ENCODE measurements at places on chromosomes 5 and 9.

- DNase-seq = no peak
These were observed 480.2 kb downstream of the RASEF start for GRCh38 chr9:82582693-82583092.

DNA sequence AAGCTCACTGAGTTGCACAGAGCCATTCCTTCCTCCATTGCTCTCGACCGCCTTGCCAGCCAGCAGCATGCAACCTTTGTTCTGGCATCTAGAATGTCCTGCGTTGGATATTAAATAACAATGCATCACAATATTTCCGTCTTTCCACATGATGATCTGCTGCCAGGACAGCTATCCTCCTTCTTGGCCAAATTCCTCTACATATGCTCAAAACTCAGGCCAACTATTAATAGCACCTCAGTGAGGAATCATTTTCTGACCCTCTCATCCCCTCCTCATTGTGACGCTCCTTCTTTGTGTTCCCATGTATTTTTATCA is 128.6 kb downstream of the MYO10 start:
- DNase-seq = no peak

DNA sequence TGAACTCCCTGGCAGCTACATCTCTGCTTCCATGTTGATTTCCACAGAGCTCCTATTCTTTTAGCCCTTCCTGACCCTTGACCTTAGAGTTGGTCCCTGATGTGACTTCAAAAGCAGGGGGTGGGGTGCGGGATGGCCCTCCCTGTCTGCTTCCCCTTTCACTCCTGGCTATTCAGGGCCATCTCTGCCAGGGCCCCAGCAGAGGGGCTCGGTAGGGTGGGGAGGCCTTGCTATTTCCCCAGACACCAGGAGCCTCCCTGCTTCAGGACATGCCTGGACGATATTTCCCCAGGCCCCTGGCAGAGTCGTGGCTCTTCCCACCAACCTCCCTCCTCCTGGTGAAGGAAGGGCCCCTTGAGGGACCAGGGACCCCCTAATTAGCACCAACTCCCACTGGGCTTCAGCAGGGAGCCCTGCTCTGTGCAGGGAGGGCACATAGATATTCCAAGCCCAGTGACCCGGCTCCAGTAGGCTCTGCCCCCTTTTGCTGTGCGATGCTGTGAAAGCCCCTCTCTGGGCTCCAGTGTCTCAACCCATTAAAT is 17.3 kb downstream of the CORO2A start:
- DNase-seq = no peak

DNA sequence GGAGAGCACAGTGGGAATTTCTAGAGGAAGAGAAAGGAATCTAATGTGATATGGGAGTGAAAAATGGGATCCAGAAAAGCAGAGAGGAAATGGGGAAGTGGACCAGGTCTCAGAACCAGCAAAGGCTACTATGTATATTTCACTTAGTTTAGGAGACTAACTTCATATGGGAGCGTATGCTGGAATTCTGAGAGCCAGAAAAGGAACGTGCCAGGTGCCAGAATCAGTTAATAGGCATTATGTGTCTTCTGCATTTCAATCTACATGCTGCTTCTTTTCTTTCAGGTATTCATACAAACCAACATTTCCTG is 28.5 kb upstream of the IFNA14 start:
- no peak for DNase-seq
